ENCODE measurements at places on chromosomes 2 and 18.
A peak's percentile ranks its signal among the peaks of the same experiment; 100 is the strongest.

GRCh38 chr2:127563458-127564428, 28.3 kb downstream of the MYO7B start:
- no peak for DNase-seq

DNA sequence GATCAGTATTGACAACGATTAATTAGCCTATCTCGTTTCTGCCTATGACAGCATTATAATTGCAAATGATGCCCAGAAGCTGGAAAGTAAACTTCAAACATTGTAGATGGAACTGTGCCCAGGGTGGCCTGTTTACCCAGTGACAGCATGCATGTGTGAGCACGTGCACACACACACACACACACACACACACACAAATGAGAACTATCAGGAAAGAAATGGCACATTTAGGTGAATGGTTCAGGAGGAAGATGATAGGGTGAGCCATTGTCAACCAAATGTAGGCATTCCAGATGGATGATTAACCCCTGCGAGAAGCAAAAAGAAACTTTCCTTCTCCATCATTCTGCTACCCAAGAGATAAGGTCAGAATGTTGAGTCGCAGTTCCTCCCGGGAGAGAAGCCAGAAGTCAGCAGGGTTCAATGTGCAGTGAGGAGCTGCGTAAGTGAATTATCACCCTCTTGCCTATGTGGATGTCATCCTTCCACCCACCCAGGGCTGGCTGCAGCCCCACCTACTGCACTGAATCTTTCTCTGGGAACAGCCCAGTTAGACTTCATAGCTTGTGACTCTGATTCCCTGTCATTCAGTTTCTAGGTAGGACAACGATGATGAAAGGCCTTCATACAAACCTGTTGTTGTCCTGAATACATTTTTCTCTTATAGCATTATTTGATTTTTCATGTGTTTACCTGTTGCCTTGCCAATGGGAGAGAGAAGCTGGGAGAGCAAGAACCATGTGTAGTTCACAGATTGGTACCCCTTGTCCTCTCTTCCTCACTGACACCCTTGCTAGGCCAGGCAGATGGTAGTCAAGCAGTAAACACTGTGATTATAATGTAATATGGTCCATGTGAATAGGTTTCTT, 3.5 kb upstream of the APOB start:
- DNase-seq: peak; percentile 86

- DNase-seq: peak; percentile 63
Measured at GRCh38 chr2:25228848-25229278, 60.5 kb upstream of the POMC start.

DNA sequence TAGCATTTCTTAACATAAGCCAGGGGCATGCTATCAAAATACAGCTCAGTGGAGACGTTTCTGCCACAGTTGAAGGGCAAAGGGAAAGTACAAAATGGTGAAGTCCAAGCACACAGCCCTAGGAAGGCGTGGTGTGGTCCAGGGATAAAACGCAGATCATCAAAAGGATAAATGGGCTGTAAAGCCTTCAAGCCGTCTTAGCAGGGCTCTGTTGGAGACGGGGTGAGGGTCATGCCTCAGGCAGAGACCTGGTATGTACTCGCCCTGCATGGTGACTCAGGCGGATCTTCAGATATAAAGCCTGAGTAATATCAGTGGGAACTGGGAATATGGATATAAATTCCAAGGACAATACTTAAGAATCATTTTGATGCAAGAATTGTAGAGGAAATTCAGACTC, 61.2 kb downstream of the NGEF start:
- no peak for DNase-seq

DNA sequence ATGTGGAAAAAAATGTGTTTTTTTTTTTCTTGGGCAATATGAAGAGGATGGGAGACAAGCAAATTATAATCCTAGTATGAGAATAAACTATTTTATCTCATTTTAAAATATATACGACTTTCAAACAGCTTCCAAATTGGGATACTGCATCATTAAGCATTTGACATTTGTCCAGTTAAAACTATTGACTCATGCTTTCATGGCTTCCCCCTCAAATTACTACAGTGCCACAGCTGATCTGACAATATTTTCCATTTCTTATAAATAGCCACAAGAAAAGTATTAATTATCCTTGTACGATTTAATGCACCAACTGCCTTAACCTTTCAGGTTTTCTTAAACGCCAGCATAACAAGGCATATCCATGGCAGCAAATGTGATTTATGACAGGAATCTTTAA, 1134.8 kb upstream of the ZEB2 start:
- DNase-seq: no peak

GRCh38 chr2:27636766-27637165, 7.9 kb downstream of the GPN1 start:
- DNase-seq: no peak

- DNase-seq: no peak
Measured at GRCh38 chr2:223853425-223853837, 16.0 kb upstream of the AP1S3 start.

- DNase-seq: no peak
Measured at GRCh38 chr2:203871371-203871983, 3.9 kb downstream of the CTLA4 start.

DNA sequence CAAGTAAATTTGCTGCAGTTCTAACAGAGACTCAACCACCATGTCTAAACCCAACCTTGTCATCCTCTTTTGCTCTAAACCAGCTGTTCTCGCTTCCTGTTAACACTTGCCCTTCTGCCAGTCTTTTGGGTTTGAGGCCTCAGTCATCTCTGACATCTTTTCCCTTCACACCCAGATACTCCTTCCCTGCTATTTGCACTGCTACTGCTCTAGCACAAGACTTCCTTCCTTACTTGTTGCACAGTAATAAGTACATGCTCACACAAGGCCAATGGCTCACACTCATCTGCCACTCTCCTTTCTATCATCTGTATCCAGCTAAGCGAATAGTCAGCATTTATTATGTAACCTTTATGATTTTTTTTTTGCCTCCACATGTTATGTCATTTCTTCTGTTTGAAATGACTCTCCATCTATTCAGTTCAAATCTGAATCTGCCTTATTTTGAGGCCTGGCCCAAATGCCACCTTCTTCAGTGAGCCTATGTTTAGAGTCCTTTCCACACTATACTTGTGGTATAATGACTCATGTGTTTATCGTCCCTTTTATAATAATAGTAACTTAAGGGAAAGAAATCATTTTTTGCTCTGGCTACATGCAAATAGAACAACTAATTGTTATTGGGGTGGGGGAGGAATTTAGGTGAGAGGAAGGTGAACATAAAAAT, 22.5 kb upstream of the CDKL4 start:
- DNase-seq: no peak

- DNase-seq: no peak
Measured at GRCh38 chr2:72204156-72204785, 56.6 kb upstream of the CYP26B1 start.

DNA sequence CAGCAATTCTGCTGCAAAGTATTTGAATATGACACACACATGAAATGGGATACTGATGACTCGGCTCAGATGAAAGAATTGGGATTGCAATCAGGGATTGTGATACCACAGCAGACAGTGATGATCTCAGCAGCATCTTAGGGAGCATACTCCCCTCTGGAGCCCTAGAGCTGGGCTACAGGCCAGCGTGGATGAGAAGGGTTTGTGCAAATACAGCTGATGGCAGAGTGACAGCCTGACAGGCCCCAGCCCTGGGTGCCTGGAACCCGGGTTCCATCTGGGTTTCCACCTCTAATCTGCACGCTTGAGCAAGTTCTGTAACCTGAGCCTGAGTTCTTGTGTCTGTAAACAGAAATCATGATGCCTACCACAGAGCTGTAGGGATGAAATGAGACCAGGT, 418.0 kb downstream of the LRATD1 start:
- DNase-seq: no peak

DNA sequence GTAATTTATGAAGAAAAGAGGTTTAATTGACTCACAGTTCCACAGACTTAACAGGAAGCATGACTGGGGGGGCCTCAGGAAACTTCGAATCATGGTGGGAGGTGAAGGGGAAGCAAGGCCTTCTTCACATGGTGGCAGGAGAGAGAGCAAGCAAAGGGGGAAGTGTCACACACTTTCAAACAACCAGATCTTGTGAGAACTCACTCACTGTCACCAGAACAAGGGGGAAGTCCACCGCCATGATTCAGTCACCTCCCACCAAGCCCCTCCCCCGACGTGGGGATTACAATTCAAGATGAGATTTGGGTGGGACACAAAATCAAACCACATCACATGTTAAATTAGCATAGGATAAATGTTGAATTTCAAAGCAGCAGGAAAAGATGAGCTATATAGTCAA, 56.2 kb downstream of the STRADB start:
- no peak for DNase-seq

GRCh38 chr18:13136056-13136903, 82.3 kb upstream of the LDLRAD4 start:
- no peak for DNase-seq

DNA sequence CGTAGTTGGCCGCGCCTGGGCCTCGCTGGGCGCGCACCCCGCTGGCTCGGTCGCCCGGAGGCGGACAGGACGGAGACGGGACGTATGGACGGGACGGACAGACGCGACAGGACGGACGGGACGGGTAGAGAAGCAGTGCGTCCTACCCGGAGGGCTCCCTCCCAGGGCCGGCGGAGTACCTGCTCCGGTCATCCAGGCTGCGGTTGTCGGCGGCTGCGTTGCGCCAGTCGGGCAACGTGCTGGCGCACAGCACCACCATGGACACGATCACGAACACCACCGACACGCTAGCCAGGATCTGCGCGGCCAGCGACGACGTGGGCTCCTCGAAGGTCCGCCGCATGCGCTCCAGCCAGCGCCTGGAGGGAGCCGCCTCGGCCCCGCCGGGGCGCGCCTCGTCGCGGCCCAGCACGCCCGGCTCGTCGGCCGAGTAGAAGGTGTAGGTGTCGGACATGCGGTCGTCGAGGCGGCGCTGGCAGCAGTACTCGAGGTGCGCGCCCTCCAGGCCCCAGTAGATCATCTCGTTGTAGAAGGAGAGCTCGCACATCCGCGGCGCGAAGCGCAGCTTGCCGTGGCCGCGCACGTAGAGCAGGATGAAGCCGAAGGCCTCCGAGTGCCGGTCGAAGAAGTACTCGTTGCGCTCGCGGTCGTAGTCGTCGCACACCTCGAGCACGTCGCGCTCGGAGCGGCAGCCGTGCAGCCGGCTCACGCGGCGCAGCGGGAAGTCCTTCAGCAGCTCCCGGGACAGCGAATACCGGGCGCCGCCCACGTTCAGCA, 903 bp downstream of the KCNG3 start:
- DNase-seq: no peak

- no peak for DNase-seq
Measured at GRCh38 chr2:235842941-235843340, 325.2 kb downstream of the GBX2 start.

DNA sequence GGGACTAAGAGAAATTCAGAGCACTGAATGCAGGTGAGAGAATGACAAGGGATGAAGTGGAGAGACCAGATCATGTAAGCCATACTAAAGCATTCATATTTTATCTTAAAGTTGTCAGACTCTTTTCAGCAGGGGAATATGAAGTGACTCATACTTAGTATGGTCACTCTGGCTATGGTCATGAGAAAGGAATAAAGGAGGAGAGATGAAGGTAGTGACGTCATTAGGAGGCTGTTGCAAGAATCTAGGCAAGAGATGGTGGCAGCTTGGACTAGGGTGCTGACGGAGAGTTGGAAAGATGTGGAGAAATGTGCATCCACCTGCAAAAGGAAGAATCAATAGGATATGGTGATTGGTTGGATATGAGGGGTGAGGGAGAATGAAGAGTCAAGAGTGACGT, 203.2 kb upstream of the ACVR2A start:
- no peak for DNase-seq

- peak; percentile 52 for DNase-seq
Measured at GRCh38 chr2:127231130-127231865, 11.2 kb upstream of the CYP27C1 start.

- DNase-seq: no peak
Measured at GRCh38 chr2:14677039-14677438, 44.5 kb downstream of the LRATD1 start.

GRCh38 chr2:163856941-163857340, 121.1 kb upstream of the FIGN start:
- DNase-seq: no peak

DNA sequence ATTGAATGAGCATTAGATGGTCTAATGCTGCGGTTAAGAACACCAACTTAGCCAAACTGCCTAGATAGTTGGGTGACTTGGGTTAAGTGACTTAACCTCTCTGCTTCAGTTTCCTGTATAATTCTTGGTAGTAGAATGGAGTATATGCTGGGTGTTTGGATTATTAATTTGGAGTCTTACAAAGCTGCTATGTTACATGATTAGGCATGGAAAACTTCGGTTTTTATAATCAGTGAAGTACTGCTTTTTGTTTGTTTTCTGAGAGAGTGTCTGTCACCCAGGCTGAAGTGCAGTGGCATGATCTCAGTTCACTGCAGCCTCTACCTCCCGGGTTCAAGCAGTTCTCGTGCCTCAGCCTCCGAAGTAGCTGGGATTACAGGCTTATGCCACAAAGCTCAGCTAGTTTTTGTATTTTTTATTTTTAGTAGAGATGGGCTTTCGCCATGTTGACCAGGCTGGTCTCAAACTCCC, 4.5 kb downstream of the RPL37A start:
- DNase-seq: no peak

GRCh38 chr2:74688881-74689280, 34.8 kb downstream of the SEMA4F start:
- DNase-seq: no peak

- DNase-seq: no peak
Measured at GRCh38 chr2:140929849-140930248, 1201.0 kb downstream of the LRP1B start.

GRCh38 chr2:219180961-219181360, 2.9 kb downstream of the RETREG2 start:
- no peak for DNase-seq

- DNase-seq: peak; percentile 49
Measured at GRCh38 chr2:239157771-239158170, 243.0 kb downstream of the HDAC4 start.

DNA sequence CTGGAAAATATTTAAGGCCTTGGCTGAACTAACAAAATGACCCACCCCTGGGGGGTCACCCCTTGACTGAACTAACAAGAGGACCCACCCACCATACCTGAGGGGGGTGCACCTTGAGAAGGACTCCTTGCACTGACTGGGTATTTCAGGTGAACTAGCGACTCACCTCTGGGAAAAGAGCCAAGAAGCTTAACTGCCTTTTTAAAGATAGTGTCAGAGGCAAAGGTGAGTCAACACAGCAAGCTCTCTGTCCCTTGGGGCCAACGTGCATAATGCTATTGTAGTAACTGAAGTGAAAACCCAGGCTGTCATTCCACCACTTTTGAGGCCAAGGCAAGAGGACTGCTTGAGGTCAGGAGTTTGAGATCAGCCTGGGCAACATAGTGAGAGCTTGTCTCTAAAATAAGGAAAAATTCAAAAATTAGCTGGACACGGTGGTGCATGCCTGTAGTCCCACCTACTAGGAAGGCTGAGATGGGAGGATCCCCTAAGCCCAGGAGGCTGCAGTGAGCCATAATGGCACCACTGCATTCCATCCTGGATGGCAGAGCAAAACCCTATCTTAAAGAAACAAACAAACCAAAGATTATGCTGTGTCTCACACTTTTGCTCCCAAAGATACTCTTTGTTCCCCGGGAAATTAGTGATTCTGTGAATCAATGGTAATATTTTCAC, 36.4 kb upstream of the ZCCHC2 start:
- no peak for DNase-seq

GRCh38 chr2:3253913-3254441, 123.6 kb downstream of the EIPR1 start:
- DNase-seq: no peak
